ENCODE measurements at places on chromosomes 2 and 18.

- no peak for DNase-seq
These were observed 8.1 kb downstream of the MBP start for GRCh38 chr18:77124452-77124922.

- no peak for DNase-seq
These were observed 18.7 kb upstream of the COLEC12 start for GRCh38 chr18:519019-519879.

- DNase-seq: no peak
These were observed 29.5 kb downstream of the LAMA3 start for GRCh38 chr18:23718731-23719130.

DNA sequence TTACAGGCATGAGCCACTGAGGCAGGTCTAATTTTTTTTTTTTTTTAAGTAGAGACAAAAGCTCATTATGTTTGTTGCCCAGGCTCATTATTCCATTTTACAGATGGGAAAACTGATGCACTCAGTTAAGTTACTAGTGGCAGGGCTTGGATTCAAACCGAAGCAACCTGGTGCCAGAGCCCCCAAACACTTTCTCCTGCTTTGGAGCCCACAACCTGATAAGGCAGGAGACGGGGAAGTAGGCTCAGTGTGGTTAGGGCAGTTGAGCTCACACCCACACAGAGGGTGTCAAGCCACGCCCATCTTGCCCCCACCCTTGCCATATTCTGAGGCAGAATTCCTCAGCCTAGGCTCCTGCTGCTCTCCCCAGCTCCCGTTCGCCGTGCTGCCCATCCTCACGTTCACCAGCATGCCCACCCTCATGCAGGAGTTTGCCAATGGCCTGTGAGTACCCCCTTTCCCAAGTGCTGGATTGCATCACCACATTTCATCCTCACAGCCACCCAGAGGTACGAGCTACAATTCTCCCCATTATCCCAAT lies 5.8 kb upstream of the CTDSP1 start:
- DNase-seq: no peak

GRCh38 chr2:24438106-24438505 lies 52.9 kb upstream of the NCOA1 start:
- DNase-seq: no peak

GRCh38 chr2:112541315-112542122 lies 746 bp upstream of the POLR1B start:
- DNase-seq: no peak
